ENCODE measurements at places on chromosomes 7 and 10.

DNA sequence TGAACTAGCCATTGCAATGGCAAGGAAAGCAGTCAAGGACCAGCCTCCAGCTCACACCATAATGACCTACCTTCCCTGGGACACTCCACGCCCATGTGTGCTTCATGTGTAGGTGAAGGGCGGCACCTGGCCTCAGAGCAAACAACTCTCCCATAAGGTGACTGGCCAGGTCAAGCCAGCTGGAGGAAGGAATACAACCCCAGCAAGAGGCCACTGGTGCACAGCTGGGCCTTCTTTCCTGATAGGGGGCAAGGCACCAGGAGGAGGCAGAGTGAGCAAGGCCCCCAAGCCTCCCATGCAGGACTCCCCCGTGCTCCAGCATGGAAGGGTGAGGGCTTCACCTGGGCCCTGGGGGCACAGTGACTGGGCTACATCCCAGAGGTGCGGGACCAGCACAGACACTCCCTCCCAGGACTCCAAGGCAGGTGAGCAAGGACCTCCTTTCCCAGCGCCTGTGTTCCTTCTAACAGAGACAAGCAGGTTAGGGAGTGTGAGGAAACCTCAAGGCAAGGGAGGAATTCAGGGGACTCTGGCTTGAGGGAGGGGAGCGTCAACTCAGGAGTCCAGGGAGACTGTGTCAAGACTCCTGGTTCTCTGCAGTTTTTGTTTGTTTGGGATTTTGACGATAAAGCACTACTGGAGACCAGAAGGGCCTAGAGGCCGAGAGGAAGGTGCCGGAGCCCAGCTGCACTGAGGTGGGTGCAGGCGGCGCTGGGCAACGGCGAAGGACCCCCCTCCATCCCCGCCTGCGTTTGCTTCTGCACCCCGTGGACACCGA, 1.7 kb downstream of the PTPRN2 start:
- DNase-seq, result no peak

DNA sequence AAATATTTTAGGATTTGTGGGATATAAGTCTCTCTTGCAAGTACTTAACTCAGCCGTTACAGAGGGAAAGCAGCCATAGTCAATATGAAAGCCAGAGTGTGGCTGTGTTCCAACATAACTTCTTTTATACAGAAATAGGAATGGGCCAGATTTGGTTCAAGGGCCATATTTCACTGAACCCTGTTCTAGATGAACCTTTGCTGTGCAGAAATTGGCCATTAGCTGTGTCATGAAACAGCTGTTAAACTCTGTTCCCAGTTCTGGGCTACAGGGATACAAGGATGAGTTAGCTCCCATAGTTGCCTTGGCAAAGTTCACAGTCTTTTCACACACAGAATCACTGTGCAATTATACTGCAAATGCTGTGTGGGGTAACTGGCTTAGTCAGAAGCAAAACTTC, 213.9 kb upstream of the LRRN3 start:
- no peak for DNase-seq

DNA sequence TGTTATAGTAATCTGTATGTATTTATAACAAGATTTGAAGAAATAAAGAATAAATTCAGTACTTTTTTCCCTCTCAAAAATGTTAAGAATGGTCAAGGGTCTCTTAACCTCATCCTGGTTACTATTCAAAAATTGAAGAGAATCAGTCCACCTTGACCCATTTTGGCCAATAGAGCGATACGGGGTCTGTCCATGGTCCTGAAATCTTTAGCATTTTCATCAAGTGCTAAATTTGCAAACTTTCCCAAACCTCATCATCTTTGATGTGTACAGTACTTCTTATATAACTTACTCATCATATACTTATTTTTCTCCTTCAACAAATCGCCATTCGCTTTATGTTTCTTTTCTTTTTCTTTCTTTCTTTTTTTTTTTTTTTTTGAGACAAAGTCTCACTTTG, 23.6 kb downstream of the TMEM178B start:
- no peak for DNase-seq

DNA sequence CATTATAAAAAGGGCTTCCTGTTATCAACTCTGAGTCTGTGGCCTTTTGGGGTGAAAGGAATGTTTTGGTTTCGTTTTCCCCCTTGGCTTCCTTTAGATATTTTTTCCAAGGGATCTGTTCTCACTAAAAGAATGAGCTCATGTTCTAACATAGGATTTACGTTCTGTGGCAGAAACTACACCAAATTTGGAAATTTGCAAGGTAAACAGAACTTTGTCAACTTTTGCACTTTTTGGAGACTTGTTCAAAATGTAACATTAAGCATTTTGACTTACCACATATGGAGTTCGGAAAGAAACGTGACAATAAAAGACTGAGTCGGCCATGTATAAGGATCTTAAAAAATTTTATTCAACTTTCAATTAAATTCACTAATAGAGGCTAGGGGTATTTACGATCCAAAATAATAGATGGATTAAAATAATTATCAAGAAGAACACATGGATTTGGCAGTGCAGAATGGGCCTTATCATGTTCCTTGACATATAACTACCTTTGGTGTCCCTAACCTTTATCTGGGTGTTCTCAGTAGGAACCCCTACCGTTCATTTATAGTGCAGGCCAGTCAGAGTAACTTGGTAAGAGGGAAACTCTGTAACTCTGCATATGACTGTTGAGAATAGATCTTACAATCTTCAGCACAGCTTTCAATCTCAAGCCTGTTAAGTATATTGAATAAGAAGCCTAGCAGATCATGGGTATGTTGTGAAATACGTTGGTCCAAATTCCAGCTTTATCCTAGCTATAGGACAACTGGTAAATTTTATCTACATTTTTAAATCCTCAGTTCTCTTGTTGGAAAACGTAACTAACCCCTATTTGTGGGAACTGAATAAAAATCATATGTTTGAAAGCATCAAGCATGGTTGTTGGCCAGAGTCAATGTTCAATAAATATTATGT, 11.8 kb downstream of the CPED1 start:
- no peak for DNase-seq

- DNase-seq, result no peak
Measured at GRCh38 chr10:5530412-5530806, 5.6 kb downstream of the CALML3 start.

All from NCI-H1694 (cell line).